ENCODE measurements at places on chromosomes 4 and X. TPM values are rescaled to one million over a fixed set of nuclear protein-coding genes. Genes with fewer than 3 reads are reported as not detected.

The CCDC158 gene
- total RNA-seq = not detected

The FAT1 gene
- 0.07 TPM for total RNA-seq

The CFI gene
- total RNA-seq = 0.17 TPM

The GLRA3 gene
- not detected for total RNA-seq

Data from activated T-cell treated with anti-CD3 and anti-CD28 coated beads, Interleukin-2, amount 50 U/mL, for 72 hours (primary cell).